ENCODE measurements at places on chromosomes 1 and 21.
A peak's percentile ranks its signal among the peaks of the same experiment; 100 is the strongest.

DNA sequence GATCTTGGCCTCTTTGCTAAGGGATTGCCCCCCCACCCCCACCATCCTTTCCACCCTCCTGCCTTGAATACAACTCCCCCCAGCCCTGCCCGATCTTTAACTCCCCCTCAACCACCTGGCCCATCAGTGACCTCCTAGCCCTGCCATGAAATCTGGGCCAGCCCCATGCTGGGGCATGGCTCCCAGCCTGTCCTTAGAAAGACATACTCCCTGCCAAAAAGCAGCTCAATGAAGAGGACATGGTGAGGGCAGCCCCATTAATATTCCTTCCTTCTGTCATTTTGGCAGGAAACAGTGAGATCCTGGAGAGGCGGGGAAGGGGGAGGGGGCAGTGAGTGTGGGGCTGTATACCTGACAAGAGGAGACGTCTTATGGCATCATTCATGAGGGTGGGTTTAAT is 66.8 kb upstream of the DISP3 start:
- DNase-seq, result no peak

GRCh38 chr1:167137332-167137781 is 43.5 kb downstream of the STYXL2 start:
- no peak for DNase-seq

DNA sequence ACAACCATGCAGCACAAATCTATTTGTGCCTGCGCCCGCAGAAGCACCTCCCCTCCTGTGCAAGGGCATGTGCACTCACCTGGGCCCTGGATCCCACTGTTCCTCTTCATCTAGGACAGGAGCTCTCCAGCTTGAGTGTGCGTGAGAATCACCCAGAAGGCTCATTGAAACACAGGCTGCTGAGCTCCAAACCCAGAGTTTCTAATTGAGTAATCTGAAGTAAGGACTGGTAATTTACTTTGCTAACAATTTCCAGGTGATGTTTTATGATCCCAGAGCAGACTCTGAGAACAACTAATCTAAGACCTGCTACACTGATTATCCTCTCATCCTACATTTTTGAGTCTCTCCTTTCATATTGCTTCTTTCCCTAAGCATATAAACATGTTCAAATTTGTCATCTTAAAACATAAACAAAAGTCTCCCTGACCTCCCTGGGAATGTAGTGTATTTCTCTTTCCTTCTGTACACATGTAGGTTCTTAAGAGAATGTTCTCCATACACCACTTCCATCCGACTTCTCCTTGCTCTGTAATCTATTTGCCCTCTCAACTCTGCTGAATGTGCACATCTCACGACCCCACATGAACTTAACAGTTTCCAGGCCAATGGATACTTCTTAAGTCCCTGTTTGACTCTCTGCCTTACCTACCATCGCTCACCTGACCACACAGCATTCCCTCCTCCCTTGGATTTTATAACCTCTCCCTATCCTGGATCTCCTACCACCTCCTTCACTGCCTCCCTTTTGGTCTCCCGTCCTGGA is 522.5 kb downstream of the SMYD3 start:
- DNase-seq, result no peak

- DNase-seq, result no peak
Observed at GRCh38 chr1:245111073-245111472, 43.7 kb upstream of the KIF26B start.

- DNase-seq, result peak; percentile 7
Observed at GRCh38 chr1:25501235-25502058, 42.0 kb upstream of the LDLRAP1 start.

DNA sequence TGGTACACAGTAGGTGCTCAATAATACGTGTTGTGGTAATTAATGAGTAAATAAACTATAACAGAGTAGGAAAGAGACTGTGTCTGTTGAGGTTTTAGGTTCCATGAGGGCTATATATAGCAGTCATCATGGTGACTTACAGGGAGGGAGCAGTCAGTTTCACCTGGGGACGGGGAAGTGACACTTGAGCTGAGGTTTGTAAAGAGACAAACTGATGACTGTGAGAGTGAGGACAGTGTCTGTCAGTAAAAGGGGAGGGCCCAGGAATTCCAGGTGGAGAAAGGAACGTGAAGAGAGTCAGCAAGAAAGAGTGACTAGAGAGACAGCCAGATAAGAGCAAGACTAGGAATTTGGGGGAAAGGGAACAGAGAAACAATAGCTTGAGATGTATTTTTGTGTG is 30.2 kb downstream of the ABCA4 start:
- DNase-seq, result no peak

DNA sequence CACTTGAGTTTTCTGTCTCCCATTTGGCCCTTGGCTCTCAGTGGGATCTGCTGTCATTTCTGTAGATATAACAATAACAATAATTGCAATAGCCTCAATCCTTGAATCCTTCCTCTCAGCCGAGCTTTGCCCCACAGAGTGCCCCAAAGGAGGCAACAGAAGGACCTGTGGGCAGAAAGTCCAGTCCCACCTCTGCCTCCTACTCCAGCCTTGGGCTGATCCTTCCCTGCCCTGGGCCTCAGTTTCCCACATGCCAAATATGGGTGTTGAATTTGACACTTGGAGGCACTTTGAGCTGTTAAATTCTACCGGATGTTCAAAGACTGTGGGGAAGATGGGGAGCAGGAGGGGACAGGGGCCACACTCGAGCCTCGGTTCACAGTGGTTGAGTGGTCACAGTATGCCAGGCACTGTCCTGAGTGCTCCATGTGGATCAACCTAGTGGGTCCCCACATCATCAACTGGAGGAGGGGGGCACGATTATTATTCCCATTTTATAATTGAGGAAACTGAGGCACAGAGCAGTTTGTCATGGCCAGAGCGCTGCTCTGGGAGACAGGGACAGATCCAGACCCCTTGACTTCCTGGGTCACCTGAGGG is 307.1 kb downstream of the MATN1 start:
- no peak for DNase-seq

GRCh38 chr1:215416497-215416896 is 150.6 kb upstream of the KCTD3 start:
- no peak for DNase-seq

DNA sequence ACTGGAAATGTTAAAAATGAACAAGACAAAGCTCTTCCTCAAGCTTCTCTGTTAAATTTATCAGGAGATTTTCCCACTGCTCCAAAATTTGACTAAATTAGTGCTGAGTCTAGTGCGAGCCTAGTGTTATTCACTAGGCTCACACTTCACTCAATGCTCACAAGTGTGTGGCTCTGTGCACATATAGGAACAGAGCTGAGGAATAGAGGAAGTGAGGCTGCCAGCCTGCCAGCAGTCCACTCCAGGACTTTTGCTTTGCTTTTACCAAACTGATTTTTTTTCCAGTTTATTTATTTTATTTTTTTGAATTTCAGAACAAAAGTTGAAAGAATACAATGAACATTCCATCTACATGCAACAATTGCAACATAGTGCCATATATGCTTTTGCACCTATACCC is 87.2 kb downstream of the VAV3 start:
- DNase-seq, result no peak

GRCh38 chr1:47993416-47993740 is 3.8 kb downstream of the TRABD2B start:
- DNase-seq, result no peak

DNA sequence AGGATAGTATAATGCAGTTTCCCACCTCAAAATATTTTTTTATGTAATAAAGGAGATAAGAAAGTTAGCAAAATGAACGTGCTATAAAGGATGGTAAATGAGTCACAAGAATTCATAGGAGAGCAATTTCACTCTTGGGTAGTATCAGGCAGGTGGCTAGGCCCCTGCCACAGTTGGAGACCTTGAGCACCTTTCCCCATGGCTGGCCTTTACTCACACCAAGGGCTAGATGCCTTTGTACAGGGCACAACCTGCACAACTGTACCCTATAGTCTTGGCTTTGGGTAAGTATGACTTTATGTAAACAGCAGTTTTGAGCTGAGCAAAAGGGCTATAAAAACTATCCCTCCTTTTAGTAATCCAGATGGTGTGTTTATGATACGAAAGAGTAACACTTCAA is 85.1 kb downstream of the CTH start:
- no peak for DNase-seq

DNA sequence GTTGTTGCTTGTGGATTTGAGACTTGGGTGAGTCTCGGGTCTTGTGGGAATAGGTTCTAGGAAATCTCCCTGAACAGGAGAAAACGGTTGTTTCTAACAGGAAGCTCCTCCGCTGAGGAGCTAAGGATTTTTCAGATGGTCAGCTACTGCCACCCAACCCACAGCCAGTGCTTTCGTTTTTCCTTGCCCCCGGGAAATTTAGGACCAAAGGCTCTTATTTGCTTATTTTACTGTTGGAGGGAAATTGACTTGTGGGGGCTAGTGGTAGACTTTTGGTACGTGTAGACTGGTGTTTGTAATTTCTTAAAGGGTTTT is 792 bp downstream of the SNX7 start:
- no peak for DNase-seq

DNA sequence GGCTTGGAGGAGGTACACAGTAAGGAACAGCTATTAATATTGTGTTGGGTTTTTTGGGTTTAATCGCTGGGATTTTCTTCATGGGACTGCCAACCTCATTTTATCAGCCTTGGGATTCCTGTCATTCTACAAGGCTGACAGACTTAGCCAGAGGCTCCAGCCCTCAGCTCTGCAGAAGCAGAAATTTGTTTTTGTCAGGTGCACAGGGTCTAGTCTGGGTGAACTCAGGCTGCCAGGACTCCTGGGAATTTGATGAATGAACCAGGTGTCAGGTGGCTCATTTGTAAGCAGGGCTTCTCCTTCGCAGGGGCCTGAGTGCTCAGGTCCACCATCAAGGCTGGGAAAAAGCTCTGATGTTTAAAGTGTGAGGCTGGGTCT is 11.5 kb upstream of the ZNF362 start:
- no peak for DNase-seq

- no peak for DNase-seq
Observed at GRCh38 chr1:84353695-84354094, 44.6 kb upstream of the DNASE2B start.

DNA sequence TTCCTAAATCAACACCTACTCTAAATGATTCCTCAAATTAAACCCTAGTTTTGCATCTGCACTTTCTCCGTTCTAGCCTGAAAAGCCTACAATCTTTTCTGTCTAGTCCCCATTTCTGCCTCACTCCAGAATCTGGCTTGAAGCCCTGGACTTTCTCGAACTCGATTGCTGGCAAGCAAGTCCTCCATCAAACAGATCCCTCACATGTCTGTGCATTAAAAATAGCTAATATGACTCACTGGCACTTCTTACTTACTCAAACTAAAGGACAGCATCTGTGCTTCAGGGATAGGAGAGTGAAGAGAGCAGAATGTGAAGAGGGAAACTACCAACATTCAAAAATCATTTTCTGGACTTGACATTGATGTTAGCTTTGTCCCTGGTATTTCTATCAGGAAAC is 51.8 kb upstream of the CXADR start:
- DNase-seq, result no peak

DNA sequence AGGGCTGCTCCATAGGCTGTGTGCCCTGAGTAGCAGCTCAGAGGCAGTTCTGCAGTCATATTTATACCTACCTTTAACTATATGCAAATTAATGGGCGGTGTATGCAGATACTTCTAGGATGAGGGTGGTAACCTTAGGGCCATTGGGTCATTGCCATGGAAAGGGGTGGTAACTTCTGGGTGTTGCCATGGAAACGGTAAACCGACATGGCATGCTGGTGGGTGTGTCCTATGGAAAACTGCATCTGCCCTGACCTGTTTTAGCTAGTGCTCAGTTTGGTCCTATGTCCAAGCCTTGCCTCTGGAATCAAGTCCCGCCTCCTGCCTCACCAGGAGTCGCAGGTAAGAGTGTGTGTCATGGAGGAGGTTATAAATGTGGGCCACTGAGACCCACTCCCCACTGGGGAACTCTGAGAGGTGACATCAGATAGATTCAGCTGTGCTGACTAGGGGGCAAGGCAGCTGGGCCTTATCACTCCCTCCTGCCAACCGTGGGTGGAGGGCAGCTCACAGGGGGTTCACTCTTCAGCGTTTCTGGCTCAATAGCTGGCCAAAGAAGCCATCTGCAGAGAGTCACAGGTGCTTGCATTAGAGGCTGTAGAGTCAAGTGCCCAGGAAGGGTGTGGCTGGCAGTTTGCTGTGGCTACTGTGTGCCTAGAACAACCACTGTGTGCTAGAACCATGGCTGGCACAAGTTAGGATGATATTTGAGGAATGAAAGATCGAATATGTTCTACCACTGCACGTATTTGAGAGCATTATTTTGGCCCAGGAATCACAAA is 19.0 kb downstream of the BACE2 start:
- DNase-seq, result no peak

GRCh38 chr1:191074881-191075280 is 597.2 kb upstream of the BRINP3 start:
- no peak for DNase-seq

- no peak for DNase-seq
Observed at GRCh38 chr21:41045534-41046268, 122.3 kb upstream of the BACE2 start.

- no peak for DNase-seq
Observed at GRCh38 chr1:174123843-174124242, 35.5 kb upstream of the RABGAP1L start.

- DNase-seq, result no peak
Observed at GRCh38 chr1:62397301-62397700, 39.5 kb upstream of the USP1 start.

GRCh38 chr1:88922214-88922613 is 30.8 kb upstream of the GTF2B start:
- DNase-seq, result no peak

- DNase-seq, result no peak
Observed at GRCh38 chr21:33755354-33755753, 113.1 kb downstream of the ITSN1 start.

- DNase-seq, result peak; percentile 32
Observed at GRCh38 chr1:18668750-18669404, 38.2 kb downstream of the PAX7 start.

DNA sequence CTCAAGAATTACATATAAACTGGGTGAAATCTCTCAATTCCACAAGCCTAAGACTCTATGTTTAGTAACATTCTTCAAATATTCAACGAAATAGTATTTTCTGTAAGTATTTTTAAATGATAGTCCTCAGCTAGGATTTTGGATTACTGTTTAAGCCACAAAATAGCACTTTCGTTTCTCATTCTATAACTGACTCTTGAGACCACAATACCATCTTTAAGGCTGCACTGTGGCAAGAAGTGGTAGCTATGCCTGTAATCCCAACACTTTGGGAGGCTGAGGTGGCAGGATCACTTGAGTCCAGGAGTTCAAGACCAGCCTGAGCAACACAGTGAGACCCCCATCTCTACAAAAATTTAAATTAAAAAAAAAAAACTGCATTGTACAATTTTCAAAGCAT is 126.7 kb downstream of the CDC42BPA start:
- DNase-seq, result no peak

- no peak for DNase-seq
Observed at GRCh38 chr1:59066236-59066635, 230.7 kb upstream of the FGGY start.

DNA sequence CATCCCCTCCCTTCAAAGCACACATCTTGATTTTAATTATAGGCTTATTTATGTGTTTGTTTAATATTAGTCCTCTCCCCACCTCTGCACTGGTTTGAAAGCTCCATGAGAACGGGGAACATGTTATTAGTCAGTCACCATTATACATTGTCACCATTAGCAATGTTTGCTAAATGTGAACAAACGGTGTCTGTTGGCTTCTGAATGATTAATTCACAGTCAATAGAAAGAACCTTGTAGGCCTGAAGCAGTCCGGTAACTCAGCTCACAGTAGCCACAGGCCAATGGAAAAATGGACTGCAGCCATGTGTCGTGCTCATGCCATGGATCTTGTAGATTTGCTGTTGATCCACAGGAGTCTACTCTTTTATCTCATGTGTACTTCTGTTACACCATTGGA is 49.7 kb upstream of the NHLH2 start:
- DNase-seq, result no peak

GRCh38 chr1:209364716-209365115 is 218.8 kb upstream of the CAMK1G start:
- DNase-seq, result no peak

- DNase-seq, result no peak
Observed at GRCh38 chr1:207316622-207317391, 4.7 kb upstream of the CD55 start.
